Stimulated activated naive CD4-positive, alpha-beta T cell treated with Interleukin-2 at 50 U/mL for 16 hours (primary cell): ENCODE measurements at places on chromosomes 11 and 22.

DNA sequence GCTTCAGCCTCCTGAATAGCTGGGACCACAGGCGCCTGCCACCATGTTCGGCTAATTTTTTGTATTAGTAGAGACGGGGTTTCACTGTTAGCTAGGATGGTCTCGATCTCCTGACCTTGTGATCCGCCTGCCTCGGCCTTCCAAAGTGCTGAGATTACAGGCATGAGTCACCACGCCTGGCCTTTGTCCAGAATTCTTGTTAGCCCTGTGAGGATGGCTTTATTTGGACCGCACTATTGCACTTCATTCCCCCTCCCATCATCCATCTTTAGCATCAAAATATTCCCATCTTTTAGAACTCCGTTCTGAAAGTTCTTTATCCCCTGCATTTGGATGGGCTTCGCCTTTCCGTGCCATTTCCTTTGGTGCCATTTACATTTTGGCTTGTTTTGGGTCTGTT lies 2.6 kb downstream of the SAMM50 start:
- DNase-seq = no peak

DNA sequence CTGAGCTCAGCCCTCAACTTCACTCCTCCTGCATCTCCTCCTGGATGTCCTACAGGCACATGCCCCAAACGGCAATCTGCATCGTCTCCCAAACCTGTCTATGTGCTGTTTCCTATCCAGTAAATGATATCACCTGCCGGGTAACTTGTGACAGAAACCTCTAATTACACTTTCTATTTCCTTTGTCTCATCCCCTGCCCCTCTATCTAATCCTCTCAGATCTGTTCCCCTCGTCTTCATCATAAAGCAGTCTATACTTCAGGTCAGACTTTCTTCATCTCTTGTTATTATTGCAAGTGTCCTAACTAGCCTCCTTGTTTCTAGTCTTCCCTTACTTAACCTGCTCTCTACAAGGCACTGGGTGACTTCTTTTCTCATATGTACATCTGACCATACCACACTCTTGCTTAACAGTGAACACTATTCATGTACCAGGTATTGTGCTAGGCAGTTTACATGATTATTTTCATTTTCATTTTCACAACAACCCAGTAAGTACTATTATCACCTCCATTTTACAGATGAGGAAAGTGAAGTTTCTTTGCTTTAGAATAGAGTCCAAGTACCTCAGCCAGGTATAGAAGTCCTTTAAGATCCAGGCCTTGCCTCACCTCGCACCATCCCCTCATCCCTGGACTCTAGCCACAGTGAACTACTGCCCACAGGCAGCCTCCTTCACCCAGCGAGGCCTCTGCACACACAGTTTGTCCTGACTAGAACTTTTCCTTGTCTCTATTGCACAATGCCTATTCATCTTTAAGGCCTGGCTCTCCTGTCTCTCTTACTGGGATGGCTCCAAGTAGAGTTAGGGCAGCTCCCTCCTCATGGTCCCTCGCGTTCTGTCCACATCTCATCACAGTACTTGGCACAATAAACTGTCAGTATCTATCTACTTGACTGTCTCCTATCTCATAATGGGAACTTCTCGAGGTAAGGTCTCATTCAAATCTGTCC lies 22.1 kb upstream of the UCP3 start:
- no peak for DNase-seq

DNA sequence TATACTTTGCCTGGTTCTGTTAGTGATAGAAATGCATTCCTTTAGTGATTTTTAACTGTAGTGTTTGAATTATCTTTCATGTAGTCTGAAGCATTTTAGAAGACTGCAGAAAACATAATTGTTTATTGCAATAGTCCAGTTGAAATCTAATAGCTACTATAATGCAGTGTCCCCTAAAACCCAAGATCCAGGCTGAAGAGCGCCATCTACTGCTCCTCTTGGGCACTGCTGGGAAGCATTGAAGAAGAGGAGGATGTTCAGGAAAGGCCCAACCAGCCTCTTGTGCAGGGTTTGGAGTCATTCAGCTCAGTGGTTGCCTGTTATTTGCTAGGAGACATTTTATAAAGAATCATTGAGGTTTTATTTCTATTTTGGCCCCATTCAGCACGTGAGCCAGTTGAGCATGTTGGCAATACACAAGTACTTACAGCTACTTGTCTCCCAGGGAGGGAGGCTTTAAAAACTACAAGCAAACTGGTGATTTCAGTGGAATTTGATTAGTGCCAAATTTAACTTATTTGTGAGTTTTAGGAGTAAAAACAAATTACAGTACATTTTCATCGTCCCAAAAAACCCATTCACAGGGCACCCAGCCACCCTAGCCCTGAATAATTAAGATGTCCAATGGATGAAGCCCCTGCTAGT lies 74.9 kb upstream of the HORMAD2 start:
- DNase-seq = peak; percentile 29

DNA sequence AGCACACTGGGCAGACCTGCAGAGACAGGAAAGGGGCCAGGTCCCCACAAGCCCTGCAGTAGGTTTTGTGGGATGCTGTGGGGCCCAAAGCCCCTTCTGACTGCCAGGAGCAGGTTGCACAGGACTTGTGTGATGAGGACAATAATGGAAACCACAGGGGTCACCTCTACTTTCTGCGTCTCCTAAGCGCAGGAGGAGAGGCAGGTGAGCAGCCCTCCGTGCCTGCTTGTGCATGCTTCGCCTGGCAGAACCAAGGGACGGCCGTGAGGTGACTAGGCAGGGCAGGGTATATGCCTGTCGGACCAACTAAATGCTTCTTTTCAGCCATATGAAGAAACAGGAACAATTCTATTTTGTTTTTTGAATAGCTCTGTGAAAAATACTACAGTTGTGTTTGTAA lies 77.9 kb upstream of the PITPNB start:
- DNase-seq = no peak

- DNase-seq = no peak
These were observed 14.1 kb downstream of the BTBD10 start for GRCh38 chr11:13448876-13449275.
